ENCODE measurements at places on chromosomes 11 and 22.

- no peak for DNase-seq
These were observed 45.3 kb upstream of the RTL6 start for GRCh38 chr22:44543362-44543761.

- DNase-seq = no peak
These were observed 16.0 kb upstream of the FJX1 start for GRCh38 chr11:35602160-35602793.

DNA sequence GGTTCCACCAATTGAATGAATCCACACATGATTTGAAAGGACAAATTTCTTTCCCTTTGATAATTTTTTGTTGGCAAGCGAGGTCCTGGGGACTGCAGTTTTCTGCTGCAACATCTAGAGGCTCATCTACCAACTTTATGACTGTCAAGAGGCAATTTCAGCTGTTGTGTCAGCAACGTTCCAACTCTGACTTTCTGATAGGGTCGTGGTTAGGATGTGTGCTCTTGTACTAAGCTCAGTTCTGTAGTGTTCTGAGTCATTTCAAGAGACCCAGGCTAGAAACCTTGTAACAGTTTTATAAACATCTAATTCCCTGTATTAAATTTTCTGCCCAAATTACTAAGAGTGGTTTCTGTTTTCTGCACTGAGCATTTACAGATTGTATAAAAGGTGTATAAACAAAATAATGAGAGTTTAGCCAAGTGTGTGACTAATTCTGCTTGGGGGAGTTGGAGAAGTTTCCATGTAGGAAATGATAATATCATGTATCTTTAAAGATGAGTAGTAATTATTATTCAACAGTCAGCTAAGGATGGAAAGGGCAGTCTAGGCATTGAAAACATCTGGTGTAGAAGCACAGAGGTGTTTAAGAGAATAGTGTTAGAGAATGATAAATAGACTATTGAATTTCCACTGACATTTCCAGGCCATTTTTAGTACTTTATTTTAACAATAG is 72.2 kb downstream of the RBMXL2 start:
- no peak for DNase-seq

DNA sequence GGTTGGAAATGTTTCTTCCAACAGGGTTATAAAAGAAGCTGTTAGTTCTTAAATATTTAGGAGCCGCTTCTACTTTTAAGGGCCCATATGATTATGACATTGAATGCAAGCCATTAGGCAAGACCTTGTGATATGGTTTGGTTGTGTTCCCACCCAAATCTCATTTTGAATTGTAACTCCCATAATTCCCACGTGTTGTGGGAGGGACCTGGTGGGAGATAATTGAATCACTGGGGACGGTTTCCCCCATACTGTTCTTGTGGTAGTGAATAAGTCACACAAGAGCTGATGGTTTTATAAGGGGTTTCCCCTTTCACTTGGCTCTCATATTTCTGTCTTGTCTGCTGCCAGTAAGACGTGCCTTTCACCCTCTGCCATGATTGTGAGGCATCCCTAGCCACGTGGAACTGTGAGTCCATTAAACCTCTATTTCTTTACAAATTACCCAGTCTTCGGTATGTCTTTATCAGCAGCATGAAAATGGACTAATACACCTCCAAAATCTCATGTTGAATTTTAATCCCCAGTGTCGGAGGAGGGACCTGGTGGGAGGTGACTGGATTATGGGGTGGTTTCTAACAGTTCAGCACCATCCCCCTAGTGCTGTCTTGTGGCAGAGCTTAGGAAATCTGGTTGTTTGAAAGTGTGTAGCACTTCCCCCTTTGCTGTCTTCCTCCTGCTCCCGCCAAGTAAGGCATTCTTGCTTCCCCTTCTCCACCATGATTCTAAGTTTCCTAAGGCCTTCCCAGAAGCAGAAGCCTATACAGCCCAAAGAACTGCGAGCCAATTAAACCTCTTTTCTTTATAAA is 4.3 kb downstream of the CD59 start:
- no peak for DNase-seq

GRCh38 chr22:21728270-21728669 is 7.3 kb downstream of the YPEL1 start:
- DNase-seq = no peak

- no peak for DNase-seq
These were observed 114.0 kb downstream of the NAV2 start for GRCh38 chr11:19826606-19827005.

DNA sequence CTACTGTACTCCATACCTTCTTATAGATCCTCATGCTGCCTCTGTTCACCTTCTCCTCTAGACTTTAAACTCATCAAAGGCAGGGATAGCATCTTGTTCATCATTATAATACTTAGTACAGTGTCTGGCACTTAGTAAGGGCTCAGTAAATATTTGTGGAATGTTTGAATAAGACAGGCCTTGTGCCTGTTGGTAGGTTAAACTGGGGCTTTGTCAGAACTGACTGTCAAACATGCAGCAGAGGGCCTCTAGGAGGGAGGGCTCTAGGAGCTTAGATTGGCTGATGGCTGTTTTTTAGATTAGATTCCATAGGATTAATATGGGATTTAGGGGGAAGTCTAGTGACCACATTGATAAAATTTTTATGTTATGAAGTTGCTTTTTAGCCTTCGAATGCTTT is 70.8 kb downstream of the RNF169 start:
- DNase-seq = no peak

- DNase-seq = no peak
These were observed 563.6 kb downstream of the NTM start for GRCh38 chr11:131934006-131934405.

All from stimulated activated CD8-positive, alpha-beta memory T cell treated with anti-CD3 and anti-CD28 coated beads, Interleukin-7, amount 100 ng/mL, for 1 hour (primary cell).